CD14-positive monocyte (primary cell): ENCODE measurements at places on chromosomes 7 and 10.
A peak's percentile ranks its signal among the peaks of the same experiment; 100 is the strongest.

GRCh38 chr7:56028942-56029630 is 22.2 kb downstream of the PSPH start:
- no peak for DNase-seq

DNA sequence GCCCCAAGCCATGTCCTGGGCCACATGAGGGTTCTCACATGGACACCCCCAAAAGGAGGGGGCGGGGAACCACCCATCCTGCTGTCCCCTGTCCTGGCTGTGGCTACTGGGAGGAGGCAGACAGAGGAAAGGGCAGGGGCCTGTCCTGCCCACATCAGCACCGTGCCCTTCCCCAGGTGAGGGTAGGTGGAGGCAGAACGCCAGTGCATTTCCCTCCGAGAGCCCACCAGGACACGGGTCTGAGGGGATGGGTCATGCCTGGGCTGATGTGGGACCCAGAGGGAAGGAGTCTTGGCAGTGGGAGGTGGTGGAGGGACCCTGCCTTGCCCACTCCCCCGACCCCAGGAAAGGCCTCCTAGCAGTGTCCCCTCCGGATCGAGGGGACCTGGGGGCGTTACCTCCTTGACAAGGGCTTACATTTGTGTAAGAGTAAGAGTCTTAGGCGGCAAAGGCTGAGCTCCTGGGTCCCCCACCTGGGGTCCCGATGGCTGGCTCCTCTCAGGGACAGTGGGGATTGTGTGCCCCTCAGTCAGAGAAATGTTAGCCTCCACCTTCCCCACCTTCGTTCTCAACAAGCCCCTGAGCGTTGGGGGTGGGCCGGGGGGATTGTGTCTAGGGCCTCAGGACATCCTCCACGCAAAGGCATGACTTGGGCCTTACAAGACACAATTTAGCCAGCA is 6.1 kb downstream of the CRYGN start:
- DNase-seq: no peak

- DNase-seq: no peak
Measured at GRCh38 chr10:43946445-43946844, 297.8 kb upstream of the ZNF32 start.

- DNase-seq: peak; percentile 15
Measured at GRCh38 chr7:42940985-42941847, 9.0 kb downstream of the MRPL32 start.

DNA sequence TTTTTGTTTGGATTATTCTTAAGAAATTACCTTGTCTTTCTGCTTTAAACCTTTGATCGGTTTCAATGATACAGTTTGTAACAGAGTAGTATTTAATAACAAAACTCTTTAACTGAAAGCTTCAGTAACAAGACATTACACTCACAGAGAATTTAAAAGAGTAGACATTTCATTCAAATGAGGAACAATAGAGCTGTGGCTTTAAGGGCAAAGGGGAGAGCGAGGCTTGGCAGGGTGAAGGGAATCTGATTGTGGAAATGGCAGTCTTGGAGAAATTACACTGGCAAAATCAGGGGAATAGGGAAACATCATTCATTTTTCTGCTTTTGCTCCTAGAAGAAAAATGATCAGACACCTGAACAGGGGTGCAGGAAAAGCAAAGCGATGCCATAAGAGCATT is 5.1 kb upstream of the HIPK2 start:
- no peak for DNase-seq

- no peak for DNase-seq
Measured at GRCh38 chr10:85612833-85613232, 753.8 kb downstream of the GRID1 start.

GRCh38 chr10:103280031-103280430 is 3.1 kb downstream of the INA start:
- DNase-seq: no peak

DNA sequence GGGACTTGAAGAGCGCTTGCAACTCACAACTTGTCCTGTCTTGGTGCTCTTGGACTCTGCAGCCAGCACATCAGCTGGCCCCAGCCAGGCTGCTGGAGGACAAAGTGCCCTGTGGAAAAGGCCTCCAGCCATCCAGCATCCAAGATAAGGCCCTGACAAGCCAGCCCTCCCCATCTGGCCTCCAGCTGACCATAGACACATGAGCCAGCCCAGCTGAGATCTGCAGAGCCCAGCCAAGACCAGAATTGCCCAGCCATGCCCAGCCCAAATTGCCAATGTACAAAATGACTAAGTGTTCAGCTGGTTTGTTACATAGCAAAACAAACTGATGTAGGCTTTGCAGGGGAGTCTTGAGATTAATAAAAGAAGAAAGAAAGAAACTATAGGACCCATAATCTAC is 36.0 kb upstream of the FRMD4A start:
- DNase-seq: no peak

- no peak for DNase-seq
Measured at GRCh38 chr7:43639858-43640491, 57.1 kb downstream of the STK17A start.

- DNase-seq: peak; percentile 70
Measured at GRCh38 chr10:7410862-7411670, at the start of gene SFMBT2. TSS of gene SFMBT2 (minus strand) at chr10:7411034. CDS start at chr10:7381898, 29,136 bp downstream.

DNA sequence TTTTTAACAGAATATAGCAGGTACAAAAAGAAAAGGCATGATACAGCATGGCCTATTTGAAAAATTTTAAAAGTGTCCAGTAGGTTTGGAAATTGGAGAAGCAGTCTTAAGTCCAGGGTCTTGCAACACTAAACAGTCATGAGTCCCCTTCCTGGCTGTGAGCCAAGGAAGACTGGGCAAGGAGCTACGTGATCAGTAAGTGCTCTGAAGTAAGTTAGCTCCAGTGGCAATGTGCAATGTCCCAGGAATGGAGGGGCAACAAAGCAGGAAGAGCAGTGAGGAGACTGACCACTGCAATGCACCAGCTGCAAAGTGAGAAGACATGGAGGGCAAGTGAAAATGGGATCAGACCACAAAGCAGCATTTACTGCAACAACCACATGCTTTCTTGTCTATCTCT is 72.9 kb upstream of the GRID1 start:
- peak; percentile 95 for DNase-seq

DNA sequence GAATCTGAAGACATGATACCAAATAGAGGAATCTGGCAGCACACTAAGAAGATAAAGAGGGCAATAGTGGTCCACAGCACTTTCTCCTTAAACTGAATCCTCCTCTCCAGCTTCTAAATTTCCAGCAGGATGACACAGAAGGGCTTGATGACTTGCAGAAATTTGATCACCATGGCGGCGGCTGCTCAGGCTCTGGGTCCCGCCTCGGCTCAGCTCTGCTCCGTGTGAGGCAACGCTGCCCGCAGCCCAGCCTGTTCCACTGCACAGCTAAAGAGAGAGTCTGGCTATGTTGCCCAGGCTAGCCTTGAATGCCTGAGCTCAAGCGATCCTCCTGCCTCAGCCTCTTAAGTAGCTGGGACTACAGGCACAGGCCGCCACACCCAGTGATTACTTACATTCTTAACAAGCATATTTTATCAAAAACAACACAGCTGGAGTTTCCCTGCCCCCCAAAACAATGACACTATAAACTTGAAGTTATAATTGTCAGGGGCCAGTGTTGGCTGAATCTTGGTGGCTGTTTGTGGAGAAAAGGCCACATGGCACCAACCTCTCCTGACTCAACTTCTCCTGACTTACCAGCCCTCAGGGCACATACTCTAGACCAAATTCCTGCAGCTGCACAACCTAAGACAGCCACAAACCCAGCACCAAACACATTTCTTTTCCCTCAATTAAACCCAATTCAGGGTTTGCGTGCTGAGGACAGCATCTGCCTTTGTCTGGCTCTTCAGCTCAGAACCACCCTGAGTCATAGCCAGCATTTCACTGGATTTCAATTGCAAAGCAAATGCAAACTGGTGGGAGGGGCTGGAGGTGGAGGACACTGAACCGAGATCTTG is 11.6 kb upstream of the TNPO3 start:
- no peak for DNase-seq

GRCh38 chr7:38462819-38463218 is 168.4 kb downstream of the AMPH start:
- DNase-seq: no peak

DNA sequence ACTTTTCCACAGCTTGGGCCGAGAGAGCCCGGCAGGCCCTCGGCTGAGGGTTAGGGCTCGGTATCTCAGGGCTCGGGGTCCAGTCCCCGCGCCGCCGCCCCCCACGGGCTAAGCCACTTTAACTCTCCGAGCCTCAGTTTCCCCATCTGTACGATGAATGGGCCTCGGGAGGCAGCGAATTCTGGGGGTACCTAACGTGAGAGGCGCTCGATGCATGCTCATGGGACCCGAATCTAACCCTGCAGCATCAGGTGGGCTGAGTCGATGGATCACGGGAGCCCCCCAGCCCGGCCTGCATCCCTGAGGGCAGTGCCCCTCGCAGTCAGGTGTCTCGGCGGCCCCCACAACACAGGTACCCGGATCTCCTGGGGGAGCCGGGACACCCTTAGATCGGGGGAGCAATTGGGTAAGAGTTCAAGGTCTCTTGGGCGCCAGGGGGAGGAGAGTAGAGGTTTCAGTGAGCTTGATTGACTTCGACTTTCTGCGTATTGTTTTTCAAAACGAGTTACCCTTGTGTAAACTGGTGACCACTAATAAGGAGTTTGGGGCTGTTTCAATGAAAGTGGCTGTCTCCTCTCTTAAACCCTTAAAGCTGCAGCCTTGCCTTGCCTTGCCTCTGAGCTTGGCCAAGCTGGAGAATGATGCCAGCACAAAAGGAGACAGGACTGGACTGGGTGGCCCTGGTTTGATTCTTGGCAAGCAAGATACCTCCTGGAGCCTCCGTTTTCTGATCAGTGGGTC is 631 bp downstream of the POR start:
- peak; percentile 14 for DNase-seq

DNA sequence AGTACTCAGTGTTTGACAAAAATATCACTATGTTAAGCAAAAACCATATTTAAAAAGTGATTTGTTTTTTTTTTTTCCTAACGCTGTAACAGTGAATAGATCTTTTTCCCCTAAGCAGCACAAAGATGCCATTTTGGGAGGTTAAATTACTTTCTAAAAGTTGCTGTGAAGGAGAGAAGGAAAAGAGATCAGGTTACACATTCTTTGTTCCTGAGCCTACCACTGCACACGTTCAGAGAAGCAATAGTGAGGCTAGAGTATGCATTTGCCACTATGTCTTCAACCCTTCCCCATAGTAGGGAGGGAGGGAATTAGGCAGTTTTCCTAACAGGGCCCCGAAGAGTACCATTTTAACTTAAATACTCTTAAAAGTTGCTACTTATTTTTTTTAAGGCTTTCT is 38.9 kb downstream of the BMPR1A start:
- DNase-seq: no peak

DNA sequence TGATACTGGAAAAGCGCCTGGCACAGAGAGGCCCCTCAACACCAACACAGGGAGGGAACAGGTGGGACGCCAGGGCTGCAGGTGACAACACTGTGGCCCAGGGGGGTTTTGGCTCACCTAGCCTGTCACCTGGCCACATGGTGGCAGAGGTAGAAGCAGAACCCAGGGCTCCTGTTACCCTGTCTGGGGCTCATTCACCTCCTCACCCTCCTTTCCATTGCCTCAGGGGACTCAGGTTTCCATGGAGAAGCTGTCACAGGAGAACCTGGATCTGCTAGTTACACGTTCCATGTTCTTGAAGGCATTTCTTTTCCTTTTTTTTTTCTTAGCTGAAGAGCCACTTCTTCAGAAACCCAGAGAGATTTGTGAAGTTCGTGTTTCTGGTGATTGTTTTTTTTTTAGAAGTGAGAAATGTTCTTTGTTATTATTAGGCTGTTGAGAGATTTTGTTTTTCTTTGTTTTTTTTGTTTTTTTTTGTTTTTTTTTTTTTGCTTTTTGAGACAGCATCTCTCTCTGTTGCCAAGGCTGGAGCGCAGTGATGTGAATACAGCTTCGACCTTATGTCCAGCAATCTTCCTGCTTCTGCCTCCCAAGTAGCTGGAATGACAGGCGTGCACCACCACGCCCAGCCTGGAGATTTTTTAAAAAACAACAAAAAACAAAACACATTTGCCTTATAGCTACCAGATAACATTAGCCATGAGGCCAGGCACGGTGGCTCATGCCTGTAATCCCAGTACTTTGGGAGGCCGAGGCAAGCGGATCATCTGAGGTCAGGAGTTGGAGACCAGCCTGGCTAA is 16.0 kb downstream of the DENND2A start:
- no peak for DNase-seq

DNA sequence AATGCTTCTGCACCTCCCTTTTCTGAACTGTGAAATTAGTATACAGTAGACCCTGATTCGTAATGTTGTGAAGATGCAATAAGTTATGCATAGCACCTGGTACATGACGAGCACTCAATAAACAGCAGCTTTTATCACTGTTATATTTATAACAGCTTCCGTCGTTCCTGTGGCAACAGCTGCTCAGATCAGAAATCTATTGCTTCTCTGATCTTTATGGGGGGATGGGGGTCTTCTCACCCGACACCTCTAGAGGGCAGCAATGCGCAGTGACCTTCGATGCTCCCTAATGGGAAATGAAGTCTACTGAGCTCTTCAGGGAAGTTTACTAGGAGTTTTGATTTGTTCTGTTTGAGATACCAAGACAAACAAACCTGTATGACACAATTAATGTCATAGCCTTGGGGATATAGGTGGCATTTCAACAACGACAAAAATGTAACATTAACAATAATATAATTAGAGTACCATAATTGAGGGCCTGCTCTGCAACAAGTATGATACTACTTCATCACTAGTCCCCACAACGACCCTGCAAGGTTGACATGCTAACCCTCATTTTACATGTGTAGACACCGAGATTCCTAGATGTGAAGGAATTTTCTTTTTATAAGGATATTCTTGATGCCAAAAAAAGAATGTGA is 289.6 kb downstream of the SFMBT2 start:
- DNase-seq: peak; percentile 66

- no peak for DNase-seq
Measured at GRCh38 chr7:157708919-157709295, 372.1 kb downstream of the DNAJB6 start.

DNA sequence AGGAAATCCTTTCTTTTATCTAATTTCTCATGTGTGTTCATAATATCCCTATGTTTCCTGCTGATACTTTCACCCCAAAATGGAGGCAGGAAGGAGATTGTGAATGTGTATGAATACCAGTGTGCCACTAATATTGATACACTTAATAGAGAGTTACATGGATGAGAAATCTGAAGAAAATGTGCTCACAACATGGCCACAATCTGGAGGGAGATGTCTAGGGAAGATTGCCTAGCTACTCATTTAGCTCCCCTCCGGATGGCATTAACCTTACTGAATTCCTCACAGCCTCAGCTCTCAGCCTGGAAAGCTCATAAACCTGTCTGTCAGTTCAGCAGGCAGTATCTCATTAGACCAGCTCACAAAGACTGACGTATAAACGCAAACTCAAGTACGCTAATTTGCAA is 23.4 kb upstream of the DMTF1 start:
- no peak for DNase-seq

- no peak for DNase-seq
Measured at GRCh38 chr10:34906067-34906965, 91.2 kb upstream of the PARD3 start.

- DNase-seq: no peak
Measured at GRCh38 chr7:117010375-117011133, 57.3 kb downstream of the ST7 start.

GRCh38 chr7:130853503-130854279 is 119.7 kb upstream of the KLF14 start:
- no peak for DNase-seq

- no peak for DNase-seq
Measured at GRCh38 chr10:99266383-99266782, 30.7 kb upstream of the HPSE2 start.

GRCh38 chr10:59582058-59582457 is 127.6 kb downstream of the SLC16A9 start:
- no peak for DNase-seq

GRCh38 chr10:87861953-87862678 is 1.2 kb downstream of the KLLN start:
- peak; percentile 97 for DNase-seq
